ENCODE measurements at places on chromosomes 13 and 19.

GRCh38 chr13:32272021-32272683, 43.0 kb downstream of the ZAR1L start:
- DNase-seq, result no peak

DNA sequence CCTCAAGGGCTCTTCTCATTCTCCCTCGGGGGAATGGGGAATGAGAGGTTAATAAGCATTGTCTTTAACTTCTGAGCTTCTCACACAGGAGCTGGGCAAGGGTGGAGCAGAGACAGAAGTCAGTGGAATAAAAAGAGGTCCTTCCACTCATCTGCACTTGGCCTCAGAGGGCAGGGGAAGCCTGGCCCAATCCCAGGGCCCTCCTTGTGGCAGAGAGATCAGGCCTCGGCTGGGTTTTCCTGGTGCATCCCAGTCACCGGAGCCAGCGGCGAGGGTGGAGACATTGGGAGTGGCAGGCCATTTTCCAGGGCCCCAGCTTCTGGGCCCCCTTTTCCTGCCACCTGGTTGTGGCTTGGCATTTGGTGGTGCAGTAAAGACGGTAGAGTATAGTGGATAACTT, 10.6 kb downstream of the CALM3 start:
- DNase-seq, result no peak

GRCh38 chr19:7254590-7254989, 39.6 kb downstream of the INSR start:
- no peak for DNase-seq

DNA sequence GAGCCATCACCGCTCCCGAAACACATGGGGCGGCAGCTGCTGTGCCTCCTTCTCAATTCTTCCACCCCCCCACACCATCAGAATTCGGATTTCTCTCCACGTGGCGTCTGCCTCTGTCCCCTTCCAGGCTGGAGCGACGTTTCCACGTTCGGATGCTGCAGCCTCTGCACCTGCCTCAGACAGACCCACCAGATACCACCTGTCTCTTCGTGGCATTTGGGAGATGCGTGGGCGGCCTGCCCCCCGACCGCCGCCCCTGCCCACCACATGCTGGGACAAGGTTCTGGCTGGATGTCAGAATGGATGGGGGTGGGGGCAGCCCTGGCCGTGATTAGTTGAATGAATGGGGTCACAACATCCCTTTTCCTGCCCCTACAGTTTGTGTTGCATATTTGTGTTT, 90.0 kb downstream of the SLC7A1 start:
- no peak for DNase-seq

- DNase-seq, result no peak
These were observed 28.2 kb upstream of the CYSLTR2 start for GRCh38 chr13:48625413-48626076.

DNA sequence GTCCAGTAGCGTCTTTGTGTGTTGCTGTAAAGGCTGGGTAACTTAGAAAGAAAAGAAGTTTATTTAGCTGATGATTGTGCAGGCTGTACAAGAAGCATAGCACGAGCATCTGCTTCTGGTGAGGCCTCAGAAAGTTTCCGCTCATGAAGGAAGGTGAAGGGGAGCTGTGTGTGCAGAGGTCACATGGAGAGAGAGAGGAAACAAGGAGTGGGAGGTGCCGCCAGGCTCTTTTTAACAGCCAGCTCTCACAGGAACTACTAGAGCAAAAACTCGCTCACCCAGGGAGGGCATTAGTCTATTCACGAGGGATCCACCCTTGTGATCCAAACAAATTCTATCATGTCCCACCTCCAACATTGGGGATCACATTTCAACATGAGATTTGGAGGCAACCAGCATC, 99.8 kb downstream of the GPR12 start:
- no peak for DNase-seq

DNA sequence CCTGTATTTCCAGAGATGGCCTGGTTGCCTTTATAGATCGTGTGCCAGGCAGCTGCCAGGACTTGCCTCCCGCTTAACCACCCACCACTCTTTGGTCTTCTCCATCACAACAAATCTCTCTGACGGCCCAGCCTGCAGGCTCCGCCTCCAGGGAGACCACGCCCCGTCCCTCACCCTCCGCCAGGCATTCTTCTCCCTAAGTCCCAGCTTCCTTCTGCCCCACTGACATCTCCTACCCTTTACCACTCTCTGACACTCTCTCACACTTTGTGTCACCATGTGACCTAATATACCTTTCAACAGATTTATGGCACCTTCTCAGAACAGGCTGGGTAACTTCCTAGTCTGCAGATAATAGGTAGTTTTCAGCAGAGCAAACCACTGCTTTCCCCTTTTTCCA, 95.1 kb downstream of the CAB39L start:
- DNase-seq, result no peak

GRCh38 chr19:58374200-58374599, 6.6 kb downstream of the ZNF837 start:
- DNase-seq, result no peak

DNA sequence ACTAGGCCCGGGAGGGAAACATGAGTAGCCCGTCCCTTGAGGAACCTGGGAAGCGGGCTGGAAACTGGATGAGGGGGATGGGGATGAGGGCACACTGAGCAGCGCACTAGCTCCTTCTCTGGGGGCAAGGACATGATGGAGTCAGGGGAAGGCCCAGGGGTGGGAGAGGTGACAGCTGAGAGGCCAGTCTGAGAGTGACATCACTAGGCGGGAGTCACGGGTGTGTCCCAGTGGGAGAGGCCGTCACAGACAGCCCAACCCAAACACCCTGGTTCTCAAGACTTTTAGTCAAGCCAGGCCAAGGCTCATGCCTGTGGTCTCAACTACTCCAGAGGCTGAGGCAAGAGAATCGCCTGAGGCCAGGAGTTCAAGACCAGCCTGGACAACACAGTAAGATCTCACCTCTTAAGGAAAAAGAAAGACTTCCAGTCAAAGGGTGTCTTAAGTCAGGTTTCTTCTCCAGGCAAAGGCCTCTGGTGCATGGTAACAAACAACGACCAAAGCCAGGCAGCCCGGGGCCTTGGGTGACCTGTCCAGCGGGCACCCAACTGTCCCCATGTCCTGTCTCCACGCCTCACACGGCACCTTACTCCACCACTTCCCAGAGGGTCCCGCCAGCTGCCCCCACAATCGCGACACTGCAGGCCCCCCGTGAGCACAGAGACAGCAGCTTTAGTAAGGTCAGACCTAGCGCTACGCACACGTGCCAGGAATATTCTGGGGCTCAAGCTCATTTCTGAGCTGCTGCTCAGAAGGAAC, 25.5 kb upstream of the TIMM44 start:
- no peak for DNase-seq

All from GOT3 (cell line).